Inflammatory macrophage treated with lipopolysaccharide for 1 hour (primary cell): ENCODE measurements at places on chromosomes 6 and 20.

GRCh38 chr6:159093609-159094443 is 49.0 kb upstream of the TAGAP start:
- DNase-seq = no peak

GRCh38 chr6:150931405-150931804 is 65.9 kb downstream of the MTHFD1L start:
- no peak for DNase-seq

DNA sequence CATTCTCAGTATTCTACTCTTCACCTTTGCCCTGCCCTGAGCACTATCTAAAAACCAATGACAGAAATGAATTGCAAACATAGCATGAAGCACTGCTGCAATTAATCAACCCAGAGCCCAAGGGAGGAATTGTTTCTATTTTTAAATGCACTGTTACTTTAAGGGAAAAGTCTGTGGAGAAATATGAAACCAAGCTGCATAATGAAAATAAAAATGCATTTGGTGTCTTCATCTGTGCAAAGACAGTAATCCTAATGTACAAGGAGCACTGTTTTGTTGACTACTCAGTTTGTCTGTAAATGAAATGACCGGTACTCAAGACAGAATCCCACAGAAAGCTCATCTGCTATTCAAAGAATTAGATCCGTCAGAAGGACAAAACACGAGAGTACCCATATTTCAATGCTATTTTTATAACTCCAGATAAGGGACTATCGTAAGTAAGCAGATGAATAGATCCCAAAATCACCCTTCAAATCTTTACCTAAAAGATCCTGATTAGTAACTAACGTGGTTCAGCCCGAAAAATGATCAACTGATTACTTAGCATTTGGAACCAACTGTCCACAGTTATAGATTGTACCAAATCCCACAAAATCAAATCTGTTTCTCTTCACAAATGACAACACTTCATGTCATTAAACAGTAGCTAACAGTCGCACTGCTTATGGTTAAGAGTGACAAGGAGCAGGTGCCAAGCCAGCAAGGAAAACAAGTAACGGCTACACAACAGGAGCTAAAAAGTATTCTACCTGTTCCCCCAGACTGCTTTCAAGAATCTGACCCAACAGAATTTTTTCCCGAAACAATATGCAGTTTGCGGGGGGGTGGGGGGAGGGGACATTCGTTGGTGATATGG is 2.4 kb downstream of the KIF13A start:
- DNase-seq = no peak

- DNase-seq = no peak
These were observed 12.8 kb upstream of the ULBP3 start for GRCh38 chr6:150081702-150082101.
